B cell (primary cell): ENCODE measurements at places on chromosomes 16 and 17. TPM values are rescaled to one million over a fixed set of nuclear protein-coding genes. Genes with fewer than 3 reads are reported as not detected.
A peak's percentile ranks its signal among the peaks of the same experiment; 100 is the strongest.

DNA sequence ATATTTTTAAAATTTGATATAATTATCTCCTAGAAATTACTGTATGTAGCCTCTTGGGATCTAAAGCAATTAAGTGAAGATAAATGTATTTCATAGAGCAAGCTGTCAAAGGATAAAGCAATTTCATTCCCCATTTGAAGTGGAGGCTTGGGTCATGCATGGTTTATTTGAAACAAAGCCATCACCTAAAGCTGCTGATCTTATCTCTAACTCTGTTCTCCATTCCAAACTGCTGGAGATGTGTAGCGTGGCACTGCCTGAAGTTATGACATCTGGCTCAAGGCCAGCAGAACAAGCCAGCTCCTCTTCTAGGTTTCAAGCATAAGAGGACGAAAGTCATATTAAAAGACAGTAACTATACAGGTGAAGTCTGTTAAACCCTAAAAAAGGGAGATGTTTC is 83.9 kb downstream of the HIC1 start:
- no peak for DNase-seq

DNA sequence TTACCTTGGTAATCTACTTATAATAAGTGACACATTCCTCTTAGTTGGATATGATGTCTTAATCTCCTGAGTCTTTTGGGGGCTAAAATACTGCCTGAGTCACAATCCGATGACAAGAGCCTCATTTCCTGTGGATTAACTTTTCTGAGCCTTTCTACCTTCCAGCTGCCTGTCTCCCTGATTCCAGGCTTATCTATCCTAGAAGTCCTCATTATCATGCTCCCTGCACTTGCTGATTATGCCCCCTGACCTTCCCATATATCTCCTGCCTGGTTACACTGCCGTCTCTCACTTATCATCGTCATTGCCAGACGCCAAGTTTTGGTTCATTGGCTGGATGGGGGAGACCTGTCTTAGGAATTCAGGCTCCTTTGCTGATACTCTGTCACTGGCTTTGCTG is 727.4 kb upstream of the CA10 start:
- DNase-seq, result no peak

- no peak for DNase-seq
Measured at GRCh38 chr17:50087912-50088405, 7.2 kb upstream of the PDK2 start.

DNA sequence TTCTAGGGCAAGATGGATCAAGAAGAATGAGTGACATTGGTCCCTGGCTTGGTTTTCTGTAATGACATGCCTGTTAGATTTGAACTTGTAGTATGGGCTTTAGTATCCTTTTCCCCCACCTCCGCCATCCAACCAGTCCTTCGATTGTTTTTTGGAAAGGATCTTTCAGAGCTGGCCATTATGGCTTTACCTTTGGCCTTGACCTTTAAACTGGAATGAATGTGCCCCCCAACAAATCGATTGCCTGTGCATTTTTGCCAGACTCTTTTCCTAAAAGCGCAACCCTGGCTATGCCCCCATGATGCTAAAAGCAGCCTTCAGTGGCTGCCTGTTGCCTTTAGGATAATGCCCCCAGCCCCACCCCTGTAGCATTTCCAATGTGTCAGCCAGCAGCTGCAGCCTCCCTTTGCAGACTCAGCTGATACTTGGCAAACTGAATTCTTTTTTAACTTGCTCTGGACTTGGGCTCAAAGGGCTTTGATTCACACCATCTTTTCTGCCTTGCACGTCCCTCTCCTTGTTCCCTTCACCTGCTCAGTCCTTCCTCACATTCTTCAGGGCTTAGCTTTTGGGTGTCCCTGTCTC is 4.0 kb downstream of the GPRC5C start:
- no peak for DNase-seq

- DNase-seq, result no peak
Measured at GRCh38 chr17:64611369-64611768, 50.7 kb downstream of the SMURF2 start.

GRCh38 chr17:7130621-7131422 is 16.2 kb upstream of the ASGR2 start:
- DNase-seq, result peak; percentile 71

DNA sequence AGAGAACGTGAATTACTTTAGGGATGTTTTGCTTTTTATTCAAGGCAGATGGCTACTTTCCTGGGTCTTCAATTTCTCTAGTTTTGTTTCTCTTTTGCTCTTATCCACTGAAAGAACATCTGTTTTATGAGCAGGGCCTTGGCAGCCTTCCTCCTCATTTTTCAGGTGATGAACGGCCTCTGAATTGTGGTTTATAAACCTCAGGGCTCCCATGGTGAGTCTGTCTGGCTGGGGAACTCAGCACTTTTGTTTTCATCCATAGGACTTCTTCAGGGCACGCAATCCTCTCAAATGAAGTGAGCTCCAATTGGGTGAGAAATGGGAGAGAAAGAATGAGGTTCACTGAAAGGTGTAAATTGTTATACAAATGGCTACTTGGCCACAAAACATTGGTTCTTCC is 186.4 kb upstream of the ERCC4 start:
- DNase-seq, result no peak

DNA sequence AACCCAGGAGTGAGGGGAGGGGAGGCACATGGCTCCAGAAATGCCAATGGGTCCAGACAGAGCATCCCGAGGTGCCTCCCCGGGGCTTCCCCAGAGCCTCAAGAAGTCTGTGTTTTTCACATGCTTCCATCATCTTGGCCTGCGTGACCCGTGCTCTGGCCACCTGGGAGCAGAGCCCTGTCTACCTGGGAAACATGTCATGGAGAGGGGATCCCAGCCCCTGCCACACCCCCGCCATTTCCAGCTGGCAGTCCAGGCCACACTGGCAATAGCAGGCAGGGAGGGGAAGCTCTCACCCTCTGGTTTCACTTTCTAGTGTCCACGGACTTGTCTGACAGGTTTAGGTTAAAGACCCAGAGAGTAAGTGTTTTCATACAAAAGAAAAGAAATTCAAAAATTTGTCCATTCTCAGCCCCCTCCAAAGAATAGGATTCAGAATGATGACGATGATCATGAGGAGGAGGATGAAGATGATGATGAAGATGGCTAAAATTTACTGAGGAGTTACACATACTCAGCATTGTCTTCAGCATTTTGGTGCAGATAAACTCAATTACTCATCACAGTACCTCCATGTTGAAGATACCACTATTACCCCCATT is 9.0 kb downstream of the SMIM5 start:
- DNase-seq, result no peak

- DNase-seq, result no peak
Measured at GRCh38 chr16:76614269-76614668, 337.1 kb downstream of the CNTNAP4 start.

GRCh38 chr16:14300705-14301168 is 229.6 kb downstream of the MRTFB start:
- DNase-seq, result peak; percentile 60

- no peak for DNase-seq
Measured at GRCh38 chr16:90015586-90016338, 3.5 kb downstream of the DBNDD1 start.

DNA sequence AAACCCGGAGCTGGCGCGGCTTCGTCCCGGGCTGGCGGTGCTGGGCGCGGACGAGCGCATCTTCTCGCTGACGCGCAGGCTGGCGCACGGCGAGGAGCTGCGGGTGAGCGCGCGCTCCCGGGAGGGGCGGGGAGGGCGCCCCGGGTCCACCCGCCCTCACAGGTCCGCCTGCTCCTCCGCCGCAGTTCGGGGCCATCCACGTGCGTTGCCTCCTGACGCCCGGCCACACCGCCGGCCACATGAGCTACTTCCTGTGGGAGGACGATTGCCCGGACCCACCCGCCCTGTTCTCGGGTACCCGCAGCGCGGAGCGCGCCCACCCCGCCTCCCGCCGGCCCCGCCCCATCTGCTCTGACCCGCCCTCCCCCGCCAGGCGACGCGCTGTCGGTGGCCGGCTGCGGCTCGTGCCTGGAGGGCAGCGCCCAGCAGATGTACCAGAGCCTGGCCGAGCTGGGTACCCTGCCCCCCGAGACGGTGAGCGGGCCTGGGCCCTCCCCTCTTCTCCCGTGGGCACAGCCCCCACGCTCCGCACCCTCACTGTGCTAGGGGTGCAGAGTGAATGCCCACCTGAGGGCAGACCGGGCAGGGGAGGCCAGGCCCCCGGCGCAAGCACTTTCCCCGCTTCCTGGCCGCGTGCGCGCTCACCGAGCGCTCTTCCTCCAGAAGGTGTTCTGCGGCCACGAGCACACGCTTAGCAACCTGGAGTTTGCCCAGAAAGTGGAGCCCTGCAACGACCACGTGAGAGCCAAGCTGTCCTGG is 1.4 kb downstream of the HAGHL start:
- DNase-seq, result peak; percentile 88

DNA sequence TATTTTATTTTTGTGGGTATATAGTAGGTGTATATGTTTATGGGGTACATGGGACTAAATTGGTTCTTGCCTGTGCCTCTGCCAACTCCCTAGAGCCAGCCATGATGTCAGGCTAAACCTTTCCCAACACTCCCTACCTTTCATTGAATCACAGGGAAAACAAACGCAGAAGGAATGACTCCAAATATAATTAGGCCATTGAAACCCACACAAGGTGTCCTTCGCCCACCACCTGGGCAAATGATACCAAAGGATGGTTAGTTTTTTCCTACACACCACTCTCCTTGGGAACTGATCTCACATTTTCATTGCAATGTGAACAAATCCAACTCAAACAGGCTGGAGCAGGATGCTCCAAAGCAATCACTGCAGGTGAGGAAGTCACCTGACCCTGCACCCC is 27.5 kb downstream of the WSB1 start:
- no peak for DNase-seq

- no peak for DNase-seq
Measured at GRCh38 chr17:17766744-17767120, 70.1 kb downstream of the SREBF1 start.

DNA sequence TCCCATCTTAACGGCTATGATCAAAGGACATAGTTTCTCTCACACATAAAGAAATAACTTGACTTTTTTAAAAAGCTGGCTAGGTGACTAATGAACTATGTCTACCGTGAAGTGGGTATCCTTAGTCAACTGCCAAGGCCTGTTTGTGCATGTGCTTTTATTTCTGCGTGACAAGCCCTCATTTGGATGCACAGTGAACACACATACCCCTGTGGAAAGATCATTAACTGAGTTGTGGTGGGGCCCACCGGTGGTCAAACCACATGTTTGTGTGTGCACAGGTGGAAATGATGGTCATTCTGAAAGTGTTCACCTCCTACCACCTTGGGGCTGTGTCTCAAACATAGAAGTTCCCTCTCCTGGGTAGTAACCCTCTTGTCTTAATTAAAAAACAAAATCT is 256.1 kb upstream of the SALL1 start:
- no peak for DNase-seq

DNA sequence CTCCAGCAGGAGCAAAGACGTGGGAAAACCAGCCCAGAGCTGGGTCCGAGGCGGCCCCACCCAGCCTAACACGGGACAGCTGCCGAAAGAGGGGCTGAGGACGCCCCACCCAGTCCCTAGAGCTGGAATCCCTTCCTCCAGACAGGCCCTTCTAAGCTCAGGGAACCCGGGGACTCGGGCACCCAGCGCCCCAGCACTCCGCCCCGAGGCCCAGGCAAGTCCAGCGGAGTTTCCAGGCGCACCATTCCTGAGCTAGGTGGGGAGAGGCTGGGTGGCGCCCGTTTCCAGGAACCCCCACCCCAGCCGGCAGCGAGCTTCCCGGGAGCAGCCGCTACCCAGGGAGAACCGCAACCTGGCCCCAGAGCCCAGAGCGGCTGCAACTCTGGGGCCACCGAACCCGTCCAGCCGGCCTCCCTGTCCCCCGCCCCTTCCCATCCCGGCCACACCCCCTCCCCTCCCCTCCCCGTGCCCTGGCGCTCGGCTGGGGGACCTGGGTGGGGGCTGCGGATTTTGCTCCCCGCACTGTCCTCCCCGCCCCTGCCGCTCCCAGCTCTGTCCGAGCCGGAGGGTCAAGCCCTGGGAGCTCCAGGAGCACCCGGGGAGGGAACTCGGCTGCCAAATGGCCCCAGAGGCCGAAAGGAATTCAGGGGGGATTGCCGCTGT is 536 bp downstream of the TMC6 start:
- no peak for DNase-seq

DNA sequence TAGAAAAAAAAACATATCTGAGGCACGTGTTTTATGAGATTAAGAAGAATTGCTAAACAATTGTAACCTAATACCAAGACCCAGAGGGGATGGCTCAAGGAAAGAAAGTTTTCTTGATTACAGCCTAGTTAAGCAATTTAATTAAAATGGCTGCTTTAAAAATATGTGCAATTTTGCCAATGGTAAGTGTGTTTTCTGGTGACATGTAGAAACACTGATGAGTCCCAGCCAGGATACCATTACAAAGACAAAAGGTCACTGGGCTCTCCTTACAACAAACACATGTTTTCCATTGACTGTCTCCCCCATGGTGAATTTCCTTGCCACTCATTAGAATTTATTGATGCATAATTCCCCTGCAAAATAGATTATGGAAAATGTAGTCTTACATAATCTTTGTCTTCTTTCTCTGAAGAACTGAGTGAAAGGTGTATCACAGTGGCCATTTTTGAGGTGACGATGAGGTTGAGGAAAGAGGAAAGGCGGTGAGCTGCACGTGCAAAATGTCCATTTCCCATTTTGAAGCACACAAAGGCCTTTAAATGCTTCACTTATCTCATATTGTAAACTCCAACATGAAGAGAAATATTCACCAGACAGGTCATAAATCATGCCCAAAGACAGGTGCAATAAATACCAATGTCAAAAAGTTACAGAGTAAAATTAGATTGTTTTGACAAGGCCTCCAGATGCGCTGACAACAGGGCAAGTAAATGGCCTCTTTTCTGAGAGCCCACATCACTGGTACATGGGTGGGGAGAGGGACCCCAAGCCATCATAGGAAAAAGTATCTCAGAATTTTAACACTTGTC is 696.9 kb downstream of the KCNJ2 start:
- no peak for DNase-seq

CACNG1 gene
- polyA plus RNA-seq, result not detected in 2 replicates

TMEM98 gene
- not detected in 2 replicates for polyA plus RNA-seq

IQCK gene
- polyA plus RNA-seq, result 1.00 and 1.2 TPM in 2 replicates

PDILT gene
- not detected in 2 replicates for polyA plus RNA-seq

IGF2BP1 gene
- not detected in 2 replicates for polyA plus RNA-seq

C16orf89 gene
- not detected in 2 replicates for polyA plus RNA-seq

CES1 gene
- 0.20 and 1.2 TPM in 2 replicates for polyA plus RNA-seq

DNAH17 gene
- polyA plus RNA-seq, result 0.01 and 0.04 TPM in 2 replicates

KARS1 gene
- 70.7 and 72.4 TPM in 2 replicates for polyA plus RNA-seq

GLYR1 gene
- 34.0 and 40.6 TPM in 2 replicates for polyA plus RNA-seq

CLEC3A gene
- not detected in 2 replicates for polyA plus RNA-seq
